ENCODE measurements at places on chromosomes 1 and 21. TPM values are rescaled to one million over a fixed set of nuclear protein-coding genes. Genes with fewer than 3 reads are reported as not detected.

DNA sequence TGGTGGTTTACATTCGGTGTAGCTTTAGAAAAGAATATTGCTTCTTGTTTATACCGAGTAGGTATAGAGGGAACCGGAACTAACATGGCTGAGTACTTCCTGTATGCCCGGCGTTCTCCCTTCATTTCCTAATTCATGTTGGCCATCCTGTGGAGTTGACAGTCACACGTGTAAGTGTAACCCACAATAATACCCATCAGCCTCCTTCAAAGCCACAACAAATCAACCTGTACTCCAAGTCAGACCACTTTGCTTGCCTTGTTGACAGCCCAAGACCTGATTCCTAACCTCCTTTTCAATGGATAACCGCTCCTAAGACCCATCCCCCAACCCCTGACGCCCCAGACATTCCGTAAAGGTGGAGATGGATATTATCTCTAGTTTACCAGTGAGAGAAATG is 42.1 kb downstream of the UBE2U start:
- no peak for DNase-seq

DNA sequence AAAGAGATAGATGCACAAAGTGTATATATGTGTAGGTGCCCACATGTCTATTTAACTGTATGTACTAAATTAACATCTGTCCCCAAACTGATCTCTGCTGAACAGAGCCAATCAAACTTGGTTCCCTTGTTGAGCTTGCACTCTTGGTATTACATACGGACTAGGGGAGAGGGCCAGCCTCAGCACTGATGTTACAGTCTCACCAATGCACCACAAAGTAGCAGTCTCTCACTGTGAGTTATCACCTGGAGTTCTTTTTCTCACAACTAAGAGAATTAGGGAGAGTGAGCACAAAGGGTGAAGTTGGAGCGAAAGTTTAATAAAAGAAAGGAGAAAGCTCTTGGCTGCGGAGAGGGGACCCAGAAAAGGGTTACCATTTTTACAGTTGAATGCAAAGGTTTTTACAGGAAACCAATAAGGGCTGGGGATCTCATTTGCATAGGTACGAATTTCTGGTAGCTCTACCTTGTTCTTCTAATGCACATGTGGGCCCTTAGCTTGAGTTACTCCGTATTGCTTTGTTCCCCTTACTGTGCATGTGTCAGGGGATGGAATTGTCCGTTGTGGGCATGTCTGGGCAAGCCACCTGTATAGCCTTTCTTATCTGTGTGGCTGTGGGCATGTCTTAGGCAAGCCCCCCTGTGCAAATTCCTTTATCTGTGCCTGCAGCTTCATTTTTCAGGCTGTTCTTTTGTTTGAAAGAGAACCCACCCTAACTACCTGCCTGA is 13.3 kb upstream of the CHI3L2 start:
- no peak for DNase-seq

DNA sequence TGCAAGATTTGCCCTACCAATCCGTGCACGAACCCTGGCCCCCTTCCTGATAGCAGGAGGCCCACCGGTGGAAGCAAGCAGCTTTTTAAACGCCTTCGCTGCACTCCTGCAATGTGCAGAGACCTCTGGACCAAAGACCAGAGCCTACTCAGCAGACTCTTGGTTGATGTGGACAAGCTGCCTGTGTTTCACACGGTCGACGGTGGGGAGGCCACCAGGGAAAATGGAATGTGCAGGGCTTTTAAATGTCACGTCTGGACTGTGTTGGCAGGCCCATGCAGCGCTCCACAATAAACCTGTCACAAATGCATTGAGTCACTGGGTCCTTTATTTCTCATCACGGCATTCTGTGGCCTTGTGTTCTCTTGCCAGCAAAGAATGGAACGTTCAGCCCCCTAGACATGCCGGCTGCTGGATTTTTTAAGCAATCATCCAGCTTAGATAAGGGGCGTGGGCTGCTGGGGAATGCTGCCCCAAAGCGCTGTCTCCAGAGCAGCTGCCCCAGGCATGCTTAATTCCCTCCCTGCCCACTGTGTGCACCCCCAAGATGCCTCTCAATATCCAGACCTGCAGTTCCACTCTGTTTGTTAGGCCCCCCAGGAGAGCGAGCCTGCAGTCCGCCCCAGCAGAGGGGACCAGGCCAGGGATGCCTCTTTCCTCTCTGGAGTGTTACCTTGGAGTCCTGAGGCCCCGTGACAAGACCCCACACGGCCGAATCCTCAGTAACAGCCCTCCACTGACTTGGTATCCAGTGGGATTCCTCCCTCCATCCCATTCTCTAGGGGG is 71.3 kb downstream of the ATP5PO start:
- peak; percentile 68 for DNase-seq

GRCh38 chr1:84353695-84354094 is 44.6 kb upstream of the DNASE2B start:
- DNase-seq, result peak; percentile 64

GRCh38 chr1:43321331-43321891 is 16.2 kb upstream of the MPL start:
- no peak for DNase-seq

- no peak for DNase-seq
Observed at GRCh38 chr1:29754573-29755375, 518.5 kb downstream of the PTPRU start.

GRCh38 chr1:100578201-100578600 is 40.3 kb downstream of the GPR88 start:
- no peak for DNase-seq

DNA sequence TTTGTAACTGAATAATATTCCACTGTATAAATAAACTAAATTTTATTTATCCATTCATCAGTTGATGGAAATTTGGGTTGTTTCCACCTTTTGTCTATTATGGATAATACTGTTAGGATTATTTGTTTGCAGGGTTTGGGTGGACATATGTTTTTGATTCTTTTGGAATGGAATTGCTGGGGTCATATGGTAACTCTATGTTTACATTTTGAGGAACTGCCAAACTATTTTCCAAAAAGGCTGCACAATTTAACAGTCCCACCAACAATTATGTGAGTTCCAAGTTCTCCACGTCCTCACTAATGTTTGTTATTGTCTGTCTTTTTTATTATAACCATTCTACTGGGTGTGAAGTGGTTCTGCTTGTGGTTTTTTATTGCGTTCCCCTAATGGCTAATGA is 4.3 kb upstream of the SERBP1 start:
- DNase-seq, result peak; percentile 41

DNA sequence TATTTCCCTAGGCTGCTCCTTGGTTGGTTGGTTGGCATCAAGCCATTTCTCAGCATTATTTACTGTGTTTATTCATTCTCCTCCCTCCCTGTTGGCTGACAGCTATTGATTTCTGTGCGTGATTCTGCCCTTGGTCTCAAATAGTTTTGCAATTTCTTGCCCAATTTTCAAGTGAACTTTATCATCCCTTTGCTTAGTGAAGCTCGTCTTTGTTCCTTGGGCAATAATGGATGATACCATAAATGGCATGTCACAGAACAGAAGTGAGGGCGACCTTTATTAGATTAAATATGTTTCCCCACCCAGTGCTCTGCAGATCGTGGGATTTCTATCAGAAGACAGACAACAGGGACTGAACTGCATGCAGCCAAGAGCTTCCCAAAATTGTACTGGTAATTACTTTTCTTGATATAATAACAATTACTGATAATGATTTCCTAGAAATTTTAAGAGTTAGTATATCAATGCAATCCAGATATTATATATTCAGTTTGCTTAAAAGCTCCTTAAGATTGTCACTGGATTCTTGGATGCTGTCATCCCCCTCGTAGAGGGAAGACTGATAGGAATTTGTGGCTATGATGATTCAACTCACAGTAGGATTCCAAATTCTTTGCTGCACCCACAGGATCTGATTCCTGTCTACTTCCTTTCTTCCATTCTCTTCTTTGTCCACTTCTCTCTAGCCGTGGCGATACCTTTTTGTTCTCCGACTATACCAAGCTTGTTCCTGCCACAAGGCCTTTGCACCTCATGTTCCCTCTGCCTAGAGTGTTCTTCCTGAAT is 122.1 kb upstream of the KAZN start:
- no peak for DNase-seq

GRCh38 chr1:31509124-31510072 is 66.9 kb upstream of the TINAGL1 start:
- no peak for DNase-seq

- no peak for DNase-seq
Observed at GRCh38 chr1:10188133-10188650, 22.2 kb upstream of the KIF1B start.

DNA sequence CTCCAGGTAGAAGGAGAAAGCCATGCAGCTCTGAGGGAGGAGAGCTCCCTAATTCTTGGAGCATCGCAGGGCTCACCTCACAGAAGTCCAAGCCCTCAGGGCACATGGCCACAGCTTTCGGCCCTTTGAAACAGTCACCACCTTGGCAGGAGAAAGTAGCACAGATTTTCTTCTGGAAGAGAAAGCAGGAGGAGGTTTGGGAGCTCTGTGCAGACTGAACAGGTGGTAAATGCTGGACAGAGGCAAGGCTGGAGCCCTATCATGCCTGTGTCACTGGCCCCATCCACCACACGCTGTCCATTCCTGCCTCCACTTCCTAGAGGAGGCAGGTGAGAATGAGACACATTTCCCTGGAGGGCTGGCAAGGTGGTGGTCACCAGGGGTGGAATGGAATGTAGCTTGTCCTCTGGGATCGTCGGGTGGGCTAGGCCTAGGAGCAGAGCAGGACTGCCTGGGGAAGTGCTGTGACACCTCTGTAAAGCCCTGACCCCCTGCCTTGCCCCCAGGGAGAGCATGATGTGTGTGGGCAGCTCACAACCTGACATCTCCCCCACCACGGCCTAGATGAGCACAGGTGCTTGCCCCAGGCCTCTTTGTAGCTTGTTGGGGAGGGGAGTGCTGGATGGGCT is 2.8 kb upstream of the INPP5B start:
- DNase-seq, result no peak

DNA sequence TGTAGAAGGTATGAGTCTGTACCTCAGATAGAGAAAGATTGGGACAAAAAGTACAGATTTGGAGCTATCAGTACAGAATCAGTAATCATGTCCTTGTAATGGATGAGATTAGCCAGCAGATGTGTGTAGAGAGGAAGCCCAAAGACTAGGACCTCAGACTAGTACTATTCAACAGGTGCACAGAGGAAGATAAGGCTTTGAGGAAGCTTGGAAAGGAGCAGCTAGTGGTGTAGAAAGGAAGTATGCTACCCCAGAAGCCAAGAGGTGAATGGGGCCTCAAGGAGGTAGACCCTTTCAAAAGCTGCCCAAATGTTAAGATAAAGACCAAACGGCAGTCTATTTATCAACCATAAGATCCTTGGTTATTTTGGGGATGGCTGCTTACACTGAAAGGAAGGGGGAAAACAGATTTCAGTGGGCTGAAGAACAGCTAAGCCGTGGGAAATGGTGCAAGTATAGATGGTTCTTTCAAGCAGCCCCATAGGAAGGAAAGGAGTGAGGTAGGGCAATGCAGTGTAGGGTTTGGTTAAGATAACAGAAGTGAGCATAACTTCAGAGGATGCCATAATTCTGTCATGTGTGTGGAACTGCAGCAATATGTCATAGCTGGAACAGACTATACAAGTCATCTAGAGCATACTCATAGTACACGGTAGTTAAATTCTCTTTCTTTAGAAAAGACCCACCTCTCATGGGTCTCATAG is 221.7 kb downstream of the HHIPL2 start:
- no peak for DNase-seq

DNA sequence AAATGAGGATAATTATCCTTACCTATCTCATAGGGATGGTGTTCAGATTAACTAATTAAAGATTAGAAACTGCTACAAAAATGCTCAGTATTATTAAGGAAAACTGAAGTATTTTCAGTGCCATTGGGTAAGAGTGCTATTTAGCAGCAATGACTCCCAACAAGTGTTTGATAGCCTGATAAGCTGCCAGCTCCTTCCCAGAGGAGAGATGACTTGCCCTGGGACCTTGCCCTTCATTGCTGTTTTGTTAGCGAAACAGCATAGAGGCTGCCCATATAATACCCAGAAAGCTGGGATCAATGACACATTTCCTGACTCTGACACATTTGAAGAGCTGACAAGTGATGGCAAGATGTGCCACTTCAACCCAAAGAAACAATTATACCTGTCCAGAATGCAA is 592.2 kb downstream of the ADGRL2 start:
- DNase-seq, result no peak

CFHR4 gene
- not detected for total RNA-seq

LELP1 gene
- not detected for total RNA-seq

CA6 gene
- total RNA-seq, result not detected

SLC2A5 gene
- total RNA-seq, result 4.5 TPM

DOCK7 gene
- 43.8 TPM for total RNA-seq

LIN28A gene
- not detected for total RNA-seq

PRMT2 gene
- 120 TPM for total RNA-seq

FPGT gene
- total RNA-seq, result 13.4 TPM

CFHR3 gene
- 1.2 TPM for total RNA-seq

COL24A1 gene
- total RNA-seq, result 8.2 TPM

ACOT11 gene
- 8.2 TPM for total RNA-seq

KRTAP19-3 gene
- not detected for total RNA-seq

VCAM1 gene
- total RNA-seq, result 18.4 TPM

Measured in muscle of leg (tissue), 16 donors.